Breast epithelium (tissue), 4 donors: ENCODE measurements at places on chromosomes 13 and 19.

GRCh38 chr19:28543244-28543776 is 669.6 kb downstream of the UQCRFS1 start:
- no peak overlapping the region for H3K27ac ChIP-seq
- no peak for DNase-seq
- no peak overlapping the region for H3K4me3 ChIP-seq
- H3K4me1 ChIP-seq, result no peaks in the 10 kb centered on the region
- H3K36me3 ChIP-seq, result no peaks in the 10 kb centered on the region

- no peak for DNase-seq
- H3K27me3 ChIP-seq, result no peaks in the 10 kb centered on the region
- H3K36me3 ChIP-seq, result no peaks in the 10 kb centered on the region
- no peak overlapping the region for H3K4me3 ChIP-seq
These were observed 7.4 kb upstream of the ESD start for GRCh38 chr13:46804391-46804815.

DNA sequence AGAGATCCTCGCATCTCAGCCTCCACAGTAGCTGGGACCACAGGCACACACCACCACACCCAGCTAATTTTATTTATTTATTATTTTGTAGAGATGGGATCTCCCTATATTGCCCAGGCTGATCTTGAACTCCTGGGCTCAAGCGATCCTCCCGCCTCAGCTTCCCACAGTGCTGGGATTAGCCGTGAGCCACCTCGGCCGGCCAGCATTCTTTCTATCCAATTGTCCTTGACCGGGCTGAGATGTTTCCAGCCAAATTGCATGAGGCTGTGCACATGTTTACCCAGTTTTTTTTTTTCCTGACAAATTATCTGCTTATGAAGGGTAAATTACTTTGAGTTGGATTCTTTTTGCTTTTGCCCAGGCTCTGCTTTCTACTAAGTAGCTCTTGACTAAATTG is 28.2 kb downstream of the UNC13A start:
- no peak for DNase-seq
- no peak overlapping the region for H3K4me3 ChIP-seq
- no peak overlapping the region for H3K27ac ChIP-seq

GRCh38 chr13:80618781-80619180 is 277.9 kb upstream of the SPRY2 start:
- no peaks in the 10 kb centered on the region for H3K27me3 ChIP-seq
- no peaks in the 10 kb centered on the region for H3K4me1 ChIP-seq
- DNase-seq, result no peak
- H3K4me3 ChIP-seq, result no peak overlapping the region
- H3K36me3 ChIP-seq, result no peaks in the 10 kb centered on the region

DNA sequence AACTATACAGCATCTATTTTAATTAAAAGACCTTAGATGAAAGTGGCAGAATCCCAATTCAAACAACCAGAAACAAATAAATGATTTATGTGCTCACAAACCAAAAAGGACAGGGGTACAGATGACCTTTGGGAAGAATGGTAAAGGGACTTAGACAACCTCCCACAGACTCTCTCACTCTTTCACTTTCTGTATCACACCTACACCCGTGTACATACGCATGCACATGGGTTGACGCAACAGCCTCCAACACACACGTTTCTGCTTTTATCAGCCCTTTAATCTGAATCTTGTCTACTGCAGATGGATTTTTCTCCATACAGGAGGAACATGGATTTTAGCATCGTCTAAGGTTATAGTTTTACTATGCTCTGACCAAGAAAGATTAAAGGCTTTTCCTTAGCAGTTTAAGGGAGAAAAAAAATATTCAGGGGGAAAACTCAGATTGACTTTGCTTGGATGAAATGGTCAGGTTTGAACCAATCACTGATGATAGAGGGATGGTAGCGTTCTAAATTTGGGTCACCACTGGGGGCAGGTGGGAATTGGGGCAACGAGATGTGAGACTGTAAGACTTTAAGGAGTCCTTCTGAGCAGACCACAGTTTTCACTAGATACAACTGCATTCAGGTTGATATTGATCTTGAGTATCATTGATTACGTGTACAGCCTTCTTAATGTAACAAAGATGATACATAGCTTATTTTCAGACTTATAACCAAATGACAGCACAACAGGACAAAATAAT is 166.1 kb downstream of the ITGBL1 start:
- H3K36me3 ChIP-seq, result no peaks in the 10 kb centered on the region
- no peak overlapping the region for H3K27ac ChIP-seq
- H3K4me3 ChIP-seq, result no peak overlapping the region
- no peaks in the 10 kb centered on the region for H3K27me3 ChIP-seq

GRCh38 chr19:42028304-42029216 is 34.5 kb upstream of the ATP1A3 start:
- H3K27me3 ChIP-seq, result no peaks in the 10 kb centered on the region
- no peak overlapping the region for H3K4me3 ChIP-seq
- H3K36me3 ChIP-seq, result no peaks in the 10 kb centered on the region
- DNase-seq, result no peak
- no peak overlapping the region for H3K27ac ChIP-seq

DNA sequence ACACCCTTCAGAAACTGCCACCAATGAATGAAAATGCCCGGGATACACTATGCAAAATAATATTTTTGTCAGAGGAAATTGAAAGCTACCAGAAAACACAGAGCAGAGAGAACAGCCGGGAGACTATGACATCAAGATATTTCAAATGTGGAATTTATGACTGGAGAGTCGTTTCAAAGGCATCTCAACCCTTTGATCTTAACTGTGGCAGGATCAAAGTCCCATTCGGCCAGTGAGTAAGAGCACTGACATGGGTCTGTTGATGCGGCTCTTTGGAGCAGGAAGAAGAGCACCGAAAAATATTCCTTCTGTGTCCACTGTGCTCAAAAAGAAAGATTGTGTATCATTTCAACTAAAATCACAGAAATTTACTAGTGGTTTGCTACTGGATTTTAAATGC is 201.9 kb downstream of the RFC3 start:
- H3K27ac ChIP-seq, result no peak overlapping the region
- no peaks in the 10 kb centered on the region for H3K27me3 ChIP-seq
- DNase-seq, result no peak

DNA sequence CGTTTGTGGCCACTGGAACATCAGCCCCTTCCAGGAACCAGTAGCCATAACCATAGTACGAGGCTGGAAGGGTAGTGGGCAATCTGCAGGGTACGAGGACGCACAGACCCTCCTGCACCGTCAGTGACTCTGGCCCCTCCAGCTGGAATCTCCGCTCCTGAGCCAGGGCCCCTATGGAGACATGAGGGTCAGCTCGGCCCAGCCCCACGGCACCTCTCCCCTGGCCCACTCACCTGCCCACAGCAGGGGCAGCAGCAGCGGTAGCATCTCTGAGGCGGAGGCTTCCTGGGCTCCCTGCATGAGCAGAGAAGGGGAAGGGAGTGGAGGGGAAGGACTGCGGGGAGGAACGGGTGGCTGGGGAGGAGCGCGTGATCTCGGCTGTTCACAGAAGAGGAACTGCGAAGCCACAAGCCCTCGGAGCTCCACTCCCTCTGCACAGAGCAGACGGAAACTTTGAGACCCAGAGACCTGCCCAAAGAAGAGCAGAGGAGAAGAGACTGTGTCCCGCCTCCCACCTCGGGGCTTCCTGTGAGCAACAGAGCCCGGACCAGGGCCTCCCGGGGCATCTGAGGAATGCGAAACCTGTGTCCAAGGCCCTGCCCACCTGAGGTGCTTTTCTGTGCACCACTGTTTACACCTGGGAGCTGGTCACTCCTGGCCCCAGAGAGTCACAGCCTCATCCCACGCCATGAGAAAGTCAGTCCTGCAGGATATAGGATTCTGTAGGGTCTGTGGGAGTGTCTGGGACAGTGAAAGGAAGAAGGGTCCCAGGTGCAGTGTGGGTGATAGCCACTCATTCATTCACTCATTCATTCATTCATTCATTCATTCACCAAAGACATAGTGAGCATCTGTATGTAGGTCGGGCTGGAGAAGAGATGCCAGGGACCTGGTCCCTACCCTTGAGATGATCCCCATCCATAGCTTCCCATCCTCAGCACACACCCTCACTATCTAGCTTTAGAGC is at the start of gene SIGLEC6:
Gene SIGLEC6, minus strand, starts transcription at position 322 of the 967 bp plus-strand sequence. Its CDS starts 22 bp downstream, at position 300.
- no peak within 1 kb of the TSS for H3K27ac ChIP-seq
- H3K27me3 ChIP-seq, result no peaks in the 10 kb centered on the region
- no peak within 1 kb of the TSS for H3K4me3 ChIP-seq
- H3K36me3 ChIP-seq, result no peaks in the 10 kb centered on the region
- H3K4me1 ChIP-seq, result no peaks in the 10 kb centered on the region

DNA sequence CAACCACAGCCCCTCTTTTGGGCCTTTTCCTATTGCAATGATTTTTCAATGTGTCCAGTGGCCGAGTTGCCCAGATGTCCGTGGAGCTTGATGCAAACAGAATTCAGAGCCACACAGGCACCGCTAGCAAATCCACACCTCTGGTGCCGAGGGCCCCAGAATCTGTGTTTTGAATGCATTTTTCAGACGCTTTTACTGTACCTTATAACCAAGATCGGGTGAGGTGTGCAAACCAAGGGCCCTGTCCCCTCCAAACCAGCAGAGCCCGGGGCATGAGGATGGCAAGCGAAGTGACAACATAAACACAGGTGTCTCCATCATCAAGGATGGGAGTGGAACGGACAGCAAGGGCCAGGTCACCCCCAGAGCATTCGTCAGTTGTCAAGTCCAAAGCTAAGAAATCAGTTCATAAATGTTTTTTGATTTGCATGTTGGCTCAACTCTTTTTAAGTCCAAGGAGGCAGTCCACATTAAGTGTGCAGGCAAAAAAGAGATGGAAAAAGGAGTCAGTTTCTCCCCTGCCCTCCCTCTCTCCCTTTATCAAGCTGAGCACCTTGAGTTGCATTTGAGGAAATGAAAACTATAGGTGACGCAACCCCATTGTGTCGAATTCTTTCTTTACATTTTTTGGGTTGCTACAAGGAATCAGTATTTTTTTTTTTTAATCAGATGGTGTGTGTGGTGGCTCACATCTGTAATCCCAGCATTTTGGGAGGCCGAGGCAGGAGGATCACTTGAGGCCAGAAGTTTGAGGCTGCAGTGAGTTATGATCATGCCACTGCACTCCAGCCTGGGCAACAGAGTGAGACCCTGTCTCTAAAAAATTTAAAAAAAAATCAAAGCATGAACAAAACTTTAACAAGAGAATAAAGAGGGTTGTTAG is 2.9 kb downstream of the CCDC8 start:
- H3K4me1 ChIP-seq, result no peaks in the 10 kb centered on the region
- peak overlapping the region; percentile 70 for H3K4me3 ChIP-seq
- peak overlapping the region; percentile 75 for H3K27ac ChIP-seq
- no peak for DNase-seq
- peaks cover 4% of the 10 kb centered on the region for H3K27me3 ChIP-seq

- H3K27me3 ChIP-seq, result no peaks in the 10 kb centered on the region
- peaks cover 13% of the 10 kb centered on the region for H3K4me1 ChIP-seq
- peak overlapping the region; percentile 76 for H3K27ac ChIP-seq
- no peak overlapping the region for H3K4me3 ChIP-seq
These were observed 4.8 kb downstream of the PIAS4 start for GRCh38 chr19:4012092-4012974.

- H3K4me1 ChIP-seq, result no peaks in the 10 kb centered on the region
- no peaks in the 10 kb centered on the region for H3K27me3 ChIP-seq
- H3K4me3 ChIP-seq, result no peak overlapping the region
- H3K27ac ChIP-seq, result no peak overlapping the region
These were observed 4.2 kb downstream of the PDCD2L start for GRCh38 chr19:34408411-34408810.

DNA sequence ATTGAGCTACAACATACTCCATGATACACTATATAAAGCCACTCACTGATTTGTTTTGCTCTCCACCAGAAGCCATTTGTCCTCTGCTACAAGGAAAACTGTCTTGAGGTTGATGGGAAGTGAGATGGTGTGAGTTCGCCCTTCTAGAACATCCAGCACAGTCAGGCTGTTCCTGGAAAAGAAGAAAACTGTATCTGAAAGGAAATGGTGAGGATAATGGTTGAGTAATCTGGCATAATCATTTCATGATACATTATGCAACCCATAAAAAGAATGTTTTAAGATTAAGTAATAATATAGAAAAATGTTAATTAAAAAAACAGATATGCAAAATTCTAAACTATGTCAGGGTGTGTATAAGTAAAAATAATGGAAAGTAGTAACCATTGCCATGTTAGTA is 233.9 kb downstream of the RGCC start:
- no peak for DNase-seq
- H3K27me3 ChIP-seq, result no peaks in the 10 kb centered on the region
- H3K27ac ChIP-seq, result no peak overlapping the region
- H3K4me1 ChIP-seq, result no peaks in the 10 kb centered on the region
- H3K36me3 ChIP-seq, result peaks cover 7% of the 10 kb centered on the region

- H3K27me3 ChIP-seq, result no peaks in the 10 kb centered on the region
- H3K4me3 ChIP-seq, result no peak overlapping the region
- DNase-seq, result no peak
- no peaks in the 10 kb centered on the region for H3K36me3 ChIP-seq
- H3K4me1 ChIP-seq, result no peaks in the 10 kb centered on the region
These were observed 15.4 kb downstream of the PIP5K1C start for GRCh38 chr19:3684817-3685410.

DNA sequence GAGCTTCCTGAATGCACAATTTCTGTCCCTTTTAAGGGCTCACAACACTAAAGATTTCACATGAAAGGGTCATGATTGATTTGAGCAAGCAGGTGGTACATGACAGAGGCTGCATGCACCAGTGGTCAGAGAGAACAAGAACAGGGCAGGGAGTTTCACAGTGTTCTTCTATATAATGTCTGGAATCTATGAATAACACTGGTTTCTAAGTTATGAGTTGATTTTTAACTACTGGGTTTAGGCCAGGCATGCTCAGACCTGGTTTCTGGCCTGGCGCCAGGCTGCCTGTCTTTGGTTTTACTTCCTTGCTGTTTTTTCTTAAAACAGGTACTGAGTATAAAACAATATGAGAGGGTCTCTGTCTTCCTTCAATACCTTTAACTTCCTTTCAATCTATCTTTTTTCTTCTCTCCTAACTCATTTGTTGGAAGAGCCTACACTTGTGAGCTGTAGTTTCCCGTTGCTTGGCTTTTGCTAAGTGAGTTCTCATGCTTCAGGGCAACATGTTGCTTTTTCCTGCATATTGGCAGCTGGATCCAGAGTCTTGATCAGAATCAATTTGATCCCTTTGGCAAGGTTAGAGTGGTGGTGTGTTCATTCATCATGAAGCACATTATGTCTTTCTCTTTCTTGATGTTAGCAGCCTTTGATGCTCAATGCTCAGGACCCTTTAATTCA is 38.5 kb upstream of the FGF14 start:
- no peaks in the 10 kb centered on the region for H3K4me1 ChIP-seq
- H3K27me3 ChIP-seq, result no peaks in the 10 kb centered on the region
- DNase-seq, result no peak

GRCh38 chr13:109906976-109907375 is 120.6 kb upstream of the IRS2 start:
- no peaks in the 10 kb centered on the region for H3K36me3 ChIP-seq
- H3K27ac ChIP-seq, result no peak overlapping the region
- no peaks in the 10 kb centered on the region for H3K4me1 ChIP-seq
- no peak for DNase-seq
- no peak overlapping the region for H3K4me3 ChIP-seq
- H3K27me3 ChIP-seq, result no peaks in the 10 kb centered on the region

DNA sequence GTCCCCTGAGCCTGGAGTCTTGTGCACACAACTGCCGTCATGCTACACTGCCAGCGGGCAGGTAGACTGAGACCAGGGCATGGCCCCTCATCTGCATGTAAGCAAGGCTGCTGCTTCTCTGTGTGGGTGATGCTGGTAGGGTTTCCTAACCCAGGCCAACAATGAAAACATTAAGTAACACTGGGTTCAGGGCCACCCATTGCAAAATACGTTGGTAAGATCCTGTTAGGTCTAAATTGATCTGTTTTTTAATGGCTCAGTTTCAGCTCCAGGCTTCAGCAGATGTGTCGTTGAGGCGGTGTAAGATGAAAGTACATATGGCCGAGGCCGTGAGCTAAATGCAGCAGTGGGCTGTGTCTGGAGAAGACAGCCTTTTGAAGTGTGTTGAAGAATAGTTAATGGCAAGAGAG is 383.4 kb downstream of the IRS2 start:
- H3K27ac ChIP-seq, result no peak overlapping the region
- DNase-seq, result no peak
- H3K4me3 ChIP-seq, result no peak overlapping the region
- H3K4me1 ChIP-seq, result no peaks in the 10 kb centered on the region
- H3K27me3 ChIP-seq, result no peaks in the 10 kb centered on the region
- H3K36me3 ChIP-seq, result no peaks in the 10 kb centered on the region
